ENCODE measurements at places on chromosomes 7 and 10.

DNA sequence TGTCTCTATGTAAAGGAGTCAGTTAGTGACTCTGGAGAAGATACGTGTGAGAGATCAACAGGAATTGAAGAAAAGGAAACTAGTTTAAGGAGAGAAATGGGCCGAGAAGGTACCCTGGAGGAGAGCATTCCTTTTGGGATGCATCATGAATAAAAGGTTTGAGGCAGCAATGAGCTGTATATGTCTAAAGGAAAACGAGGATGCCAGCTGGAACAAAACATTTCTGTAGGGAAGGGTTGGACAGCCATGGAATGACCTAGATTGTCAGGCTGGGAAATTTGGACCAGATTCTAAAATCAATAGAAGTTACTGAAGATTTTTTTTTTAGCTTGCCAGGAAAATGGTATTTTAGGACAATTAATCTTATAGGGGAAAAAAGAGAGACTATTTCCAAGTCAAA is 17.2 kb upstream of the MPP7 start:
- DNase-seq: no peak

DNA sequence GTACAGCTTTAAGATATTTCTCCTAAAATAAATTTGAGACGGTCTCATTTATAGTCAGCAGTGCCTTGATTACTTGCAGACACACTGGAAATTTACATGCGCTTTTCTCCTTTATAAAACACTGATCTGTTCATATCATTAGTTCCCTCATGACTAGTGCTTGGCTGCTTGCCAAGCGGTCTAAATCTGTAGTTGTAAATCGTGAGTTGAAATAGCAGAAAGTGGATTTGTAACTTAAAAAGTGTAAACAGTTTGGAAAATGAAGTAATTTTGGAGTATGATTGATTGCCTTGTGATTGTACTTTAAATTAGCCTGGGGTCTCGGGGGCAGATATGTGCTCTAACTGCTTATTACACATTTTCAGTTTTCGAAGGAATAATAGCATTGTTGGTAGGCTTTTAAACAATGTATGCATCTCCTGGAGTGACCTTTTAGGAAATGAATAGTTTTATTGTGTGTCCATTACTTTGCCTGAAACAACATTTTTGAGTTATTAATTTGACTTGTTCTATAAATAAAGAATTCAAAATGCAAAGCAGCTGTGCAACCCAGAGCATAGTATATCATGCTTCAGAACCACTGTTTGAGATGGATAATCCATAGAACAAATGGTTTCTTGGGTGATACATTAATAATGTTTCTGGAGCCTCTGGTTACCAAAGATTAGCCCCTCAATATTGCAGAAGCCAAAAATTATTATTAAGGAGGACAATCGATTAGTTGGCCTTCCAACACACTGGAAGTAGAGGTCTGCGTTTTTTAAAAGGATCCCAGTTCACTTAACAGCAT is 73.3 kb downstream of the ARID5B start:
- DNase-seq: no peak

DNA sequence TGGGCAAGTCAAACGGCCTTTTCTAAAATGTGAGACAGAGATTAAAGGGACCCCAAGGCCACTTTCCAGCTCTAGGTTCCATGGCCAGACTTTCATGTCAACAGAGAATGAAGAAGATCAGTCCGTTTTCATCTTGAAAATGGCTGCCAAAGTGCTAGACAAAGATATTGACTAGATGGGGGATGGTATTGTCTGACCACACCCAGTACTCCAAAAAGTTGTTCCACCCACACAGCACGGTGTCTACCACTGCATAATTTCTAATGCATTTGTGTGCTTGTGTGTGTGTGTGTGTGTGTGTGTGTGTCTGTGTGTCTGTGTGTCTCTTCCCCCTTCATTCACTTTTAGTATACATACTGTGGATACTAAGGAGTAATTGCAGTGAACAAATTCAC is 1.3 kb downstream of the COL1A2 start:
- no peak for DNase-seq

GRCh38 chr7:102055181-102055976 is 231.3 kb upstream of the SH2B2 start:
- no peak for DNase-seq

DNA sequence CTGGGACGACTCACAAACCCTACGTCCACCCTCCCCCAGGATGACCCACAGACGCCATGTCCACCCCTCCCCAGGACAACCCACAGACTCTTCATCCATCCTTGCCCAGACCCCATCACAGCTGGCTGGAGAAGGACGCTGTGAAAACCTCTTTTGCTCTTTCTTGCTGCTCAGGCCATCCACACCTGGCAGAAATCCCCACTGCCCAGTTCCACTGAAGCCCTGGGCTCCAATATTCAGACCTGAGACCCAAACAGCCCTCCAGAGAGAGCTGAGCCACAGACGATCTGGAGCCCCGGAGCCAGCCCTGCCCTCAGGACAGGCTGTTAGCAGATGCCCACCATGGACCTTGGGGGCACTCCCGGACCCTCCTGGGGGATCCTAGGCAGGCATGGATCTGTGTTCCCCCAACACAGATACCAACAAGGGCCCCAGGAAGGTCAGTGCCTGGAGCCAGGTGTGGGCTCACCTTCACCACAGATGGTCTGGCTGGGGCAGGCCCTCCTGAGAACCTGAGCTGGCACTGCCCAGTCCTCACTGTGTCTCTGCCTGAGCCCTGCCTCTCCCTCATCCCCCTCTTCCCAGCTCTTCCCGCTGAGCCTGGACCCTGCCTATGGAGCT is 226.2 kb downstream of the PTPRN2 start:
- no peak for DNase-seq

DNA sequence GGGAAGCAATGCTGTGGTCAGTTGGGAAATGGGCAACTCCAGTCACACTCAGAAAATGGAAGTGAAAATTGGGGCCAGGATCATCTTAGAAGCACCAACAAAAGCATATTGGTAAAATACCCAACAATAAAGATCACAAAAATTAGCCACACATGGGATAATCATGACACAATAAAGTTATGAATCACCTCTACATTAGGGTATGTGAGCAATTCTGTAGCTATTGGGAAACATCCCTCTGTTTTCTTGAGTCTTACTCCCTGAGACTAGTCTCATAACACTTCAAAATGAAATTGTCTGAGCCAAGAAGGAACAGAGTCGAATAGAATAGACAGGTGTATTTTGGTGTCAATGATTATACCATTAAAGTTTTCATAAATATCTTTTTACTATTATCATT is 178.3 kb downstream of the DYNC1I1 start:
- no peak for DNase-seq

DNA sequence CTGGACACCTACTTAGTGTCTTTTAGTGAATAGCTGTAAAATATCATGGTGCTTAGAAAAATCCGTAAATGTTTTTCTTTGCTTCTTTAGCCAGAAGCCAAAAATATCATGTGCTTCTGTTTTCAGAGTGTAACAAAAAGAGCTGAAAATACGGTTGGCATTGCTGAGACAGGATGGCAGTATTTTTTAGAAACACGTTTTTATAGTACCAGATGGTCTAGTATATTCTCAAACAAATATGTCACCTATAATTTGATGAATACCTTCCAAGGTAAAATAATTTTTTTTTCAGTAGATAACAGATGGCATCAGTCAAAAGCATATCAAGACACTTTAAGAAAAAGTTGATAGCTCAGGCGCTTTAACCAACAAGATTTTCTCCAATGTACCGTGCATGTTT is 326.6 kb downstream of the PHF14 start:
- no peak for DNase-seq

DNA sequence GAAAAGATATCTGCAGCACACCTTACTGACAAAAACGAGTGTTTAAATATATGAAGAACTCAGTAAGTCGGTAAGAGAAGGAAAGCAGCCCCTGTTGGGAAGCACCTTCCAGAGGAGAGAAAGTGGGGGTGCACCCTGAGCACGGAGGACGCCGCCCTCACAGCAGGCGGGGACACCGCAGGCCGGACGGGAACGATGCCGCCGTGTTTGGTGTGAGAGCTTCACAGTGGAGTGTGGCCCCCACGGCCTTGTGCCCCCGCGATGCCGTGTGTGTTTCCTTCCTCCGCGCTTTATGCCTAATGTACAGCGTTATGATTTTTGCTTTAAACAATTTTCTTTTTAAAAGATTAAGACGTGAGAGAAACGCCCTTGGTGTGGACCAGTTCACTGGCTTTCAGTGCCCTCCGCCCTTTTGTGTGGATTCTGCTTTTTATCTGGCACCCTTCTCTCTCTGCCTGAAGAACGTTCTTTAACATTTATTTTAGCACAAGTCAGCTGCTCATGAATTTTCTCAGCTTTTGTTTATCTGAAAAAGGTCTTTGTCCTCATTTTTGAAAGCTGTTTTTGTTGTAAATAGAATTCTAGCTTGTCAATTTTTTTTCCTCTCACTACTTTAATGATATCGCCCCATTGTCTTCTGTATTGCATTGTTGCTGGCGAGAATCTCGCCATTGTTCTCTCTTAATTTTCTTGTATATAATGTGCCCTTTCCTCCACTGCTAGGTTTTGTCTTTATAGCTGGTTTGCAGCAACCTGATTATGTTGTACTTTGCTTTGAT is 110.7 kb downstream of the INPP5A start:
- DNase-seq: no peak

DNA sequence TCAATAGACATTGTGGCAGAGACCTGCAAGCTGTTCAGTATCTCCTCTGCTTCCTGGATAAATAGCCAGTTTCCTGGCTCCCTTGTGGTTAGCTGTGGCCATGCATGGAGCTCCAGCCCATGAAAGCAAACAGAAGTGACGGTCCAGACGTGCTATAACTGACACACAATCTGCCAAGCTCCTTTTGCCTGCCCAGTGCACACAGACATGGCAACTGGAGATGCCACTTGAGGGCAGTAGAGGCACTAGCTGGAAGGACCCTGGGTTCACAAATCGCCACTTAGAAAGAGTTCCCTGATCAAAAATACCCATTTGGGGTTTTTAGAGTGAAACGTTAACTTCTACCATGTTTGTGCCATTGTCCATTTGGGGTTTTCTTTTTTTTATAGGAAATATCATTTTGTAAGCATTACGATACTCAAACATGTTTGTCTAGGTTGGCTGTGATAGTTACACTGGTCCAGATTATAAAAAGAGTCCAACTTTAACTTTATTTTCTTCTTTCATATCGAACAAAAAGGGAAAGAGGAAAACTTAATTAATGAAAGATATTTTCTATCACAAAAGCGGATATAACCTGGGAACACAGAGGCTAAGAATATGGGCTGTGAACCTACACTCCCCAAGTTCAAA is 31.3 kb downstream of the KIN start:
- peak; percentile 3 for DNase-seq

GRCh38 chr10:68333058-68333395 is 299 bp upstream of the PBLD start:
- DNase-seq: no peak

GRCh38 chr10:29532256-29532878 is 102.4 kb downstream of the SVIL start:
- no peak for DNase-seq

GRCh38 chr10:43808136-43808535 is 159.5 kb upstream of the ZNF32 start:
- DNase-seq: peak; percentile 15

- no peak for DNase-seq
Observed at GRCh38 chr10:131725581-131726069, 175.2 kb upstream of the PPP2R2D start.

DNA sequence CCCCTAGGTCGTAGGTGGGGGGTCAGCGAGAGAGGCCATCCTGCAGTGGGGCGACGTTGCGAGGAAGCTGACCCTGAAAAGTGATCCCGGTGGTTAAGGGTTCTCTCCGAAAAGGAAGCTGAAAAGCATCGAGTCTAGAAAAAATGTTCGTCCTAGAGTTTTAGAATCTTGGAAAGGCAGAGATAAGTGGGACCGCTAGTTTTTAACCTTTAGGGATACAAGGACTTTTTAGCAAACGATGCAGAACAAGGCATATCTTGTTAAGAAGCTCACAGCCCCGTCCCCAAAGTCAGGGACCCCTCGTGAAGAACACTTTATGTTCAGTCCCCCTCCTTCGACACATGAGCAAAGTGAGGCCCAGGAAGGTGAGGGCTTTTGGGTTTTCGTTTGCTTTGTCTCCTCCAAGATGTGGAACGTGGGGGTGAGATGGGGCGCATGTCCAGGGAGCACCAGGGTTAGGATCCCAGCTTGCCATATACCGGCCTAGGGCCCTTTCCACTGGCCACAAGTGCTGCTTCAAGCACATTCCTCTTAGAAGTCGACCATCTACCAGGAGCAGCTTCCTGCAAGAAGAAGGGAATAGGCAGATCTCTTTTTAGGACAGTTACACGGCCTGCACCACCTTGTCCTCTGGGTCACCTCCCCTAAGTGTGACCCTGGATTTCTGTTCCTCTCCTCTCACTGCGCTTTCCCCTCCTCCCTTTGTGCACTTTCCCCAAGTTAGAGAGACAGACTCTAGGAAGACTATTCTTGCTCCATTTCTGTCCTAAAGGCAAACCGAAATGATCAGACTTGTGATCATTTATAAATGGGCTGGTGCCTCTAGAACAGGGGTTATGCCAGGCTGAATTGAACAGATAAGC is 969 bp downstream of the SLC35G1 start:
- DNase-seq: no peak

DNA sequence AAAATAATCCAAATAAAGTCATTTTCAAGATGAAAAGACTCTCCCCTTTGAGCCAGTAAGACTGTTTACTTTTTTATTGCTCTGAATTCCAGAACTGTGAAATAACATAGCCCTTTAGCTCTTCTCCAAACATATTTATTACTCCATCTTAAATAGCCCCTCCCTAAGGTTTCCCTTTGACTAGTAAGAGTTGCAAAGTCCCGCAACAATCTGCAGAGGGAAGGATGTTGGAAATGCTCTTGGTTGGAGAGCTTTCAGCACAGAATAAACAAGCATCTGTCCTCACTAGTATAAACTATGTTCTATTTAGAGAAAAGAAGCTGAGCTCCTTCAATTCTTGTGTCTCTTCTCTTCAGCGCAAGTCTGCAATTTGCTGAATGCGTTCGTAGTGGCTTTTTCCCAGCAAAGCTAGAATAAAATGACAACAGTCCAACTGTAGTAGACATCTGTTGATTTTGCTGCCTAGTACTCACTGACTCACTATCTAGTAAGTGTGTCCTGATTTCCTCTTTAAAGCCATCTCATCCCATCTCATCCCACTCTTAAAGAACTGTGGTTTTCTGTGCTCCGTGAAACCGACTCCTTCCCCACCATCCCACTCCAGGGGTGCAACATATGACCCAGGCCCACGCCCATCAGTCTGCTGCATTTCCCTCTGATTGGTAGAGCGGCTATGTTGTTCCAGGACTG is 104.0 kb downstream of the FAM107B start:
- no peak for DNase-seq

- no peak for DNase-seq
Observed at GRCh38 chr7:91347290-91347689, 83.1 kb downstream of the FZD1 start.

- DNase-seq: no peak
Observed at GRCh38 chr7:25839084-25839769, 312.8 kb upstream of the NFE2L3 start.

DNA sequence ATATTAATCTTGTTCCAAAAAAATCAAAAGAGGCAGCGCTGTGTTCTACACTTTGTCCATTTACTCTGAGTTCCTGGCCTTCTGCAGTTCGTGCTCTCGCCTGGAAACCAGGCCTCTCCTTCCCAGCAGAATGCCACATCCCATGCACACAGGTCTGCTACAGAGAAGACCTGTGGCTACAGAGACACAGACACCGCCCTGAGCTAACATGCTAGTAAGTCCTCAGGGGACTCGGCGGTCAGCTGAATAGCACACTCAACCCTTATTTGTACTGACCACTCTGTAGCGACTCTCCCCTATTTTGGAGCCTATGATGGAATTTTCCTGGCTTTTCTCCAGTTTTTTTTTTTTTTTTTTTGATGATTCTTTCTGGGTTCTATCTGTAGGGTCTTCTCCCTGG is 12.8 kb downstream of the CREB3L2 start:
- DNase-seq: no peak

Data from CD4-positive, alpha-beta T cell treated with Interleukin-6 at 100 ng/mL for 8 hours (primary cell).